ENCODE measurements at places on chromosomes 6 and 20. TPM values are rescaled to one million over a fixed set of nuclear protein-coding genes. Genes with fewer than 3 reads are reported as not detected.

Gene FAM83C
- not detected for total RNA-seq

DNA sequence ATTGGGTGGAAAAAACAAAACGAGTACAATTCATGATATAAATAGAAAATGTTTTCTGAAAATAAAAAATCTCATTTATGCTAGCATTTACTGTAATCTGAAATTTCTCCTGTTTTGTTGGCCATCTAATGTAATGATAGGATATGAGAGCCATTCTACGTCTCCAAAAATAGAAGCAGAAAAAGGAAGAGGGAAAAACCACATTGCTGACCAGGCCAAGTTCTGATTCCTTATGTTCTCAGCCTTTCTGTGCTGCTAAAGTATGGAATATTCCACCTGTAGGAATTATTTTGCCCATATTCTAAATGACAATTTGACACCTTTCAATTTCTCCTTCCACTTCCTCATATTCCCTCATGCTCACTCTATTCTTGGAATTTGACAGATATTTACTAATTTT is 110.2 kb downstream of the TBXT start:
- no peak for DNase-seq

Gene GCM1
- not detected for total RNA-seq

DNA sequence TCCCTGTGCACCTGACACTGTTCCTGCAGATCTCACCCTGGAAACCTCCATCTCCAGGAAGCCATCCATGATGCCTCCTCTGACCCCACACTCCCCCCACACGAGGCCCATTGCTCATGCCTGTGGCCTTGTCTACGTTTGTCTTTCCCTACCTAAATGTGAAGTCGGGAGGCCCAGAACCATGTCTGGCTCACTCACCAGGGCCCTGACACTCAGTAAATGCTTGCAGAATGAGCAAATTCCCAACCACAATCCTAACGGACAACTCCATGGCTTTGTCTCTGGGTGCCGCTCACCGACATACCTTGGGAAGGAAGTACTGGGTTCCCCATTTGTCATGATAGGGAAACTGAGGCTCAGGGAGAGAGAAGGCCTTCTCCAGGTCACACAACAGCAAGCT is 7.3 kb downstream of the PEDS1 start:
- DNase-seq: no peak

Data from left lung (tissue), 14 donors.